ENCODE measurements at places on chromosomes 12 and 14. TPM values are rescaled to one million over a fixed set of nuclear protein-coding genes. Genes with fewer than 3 reads are reported as not detected.

KRT82 gene
- polyA plus RNA-seq = not detected

ABCB9 gene
- polyA plus RNA-seq = 0.99 TPM

CYP46A1 gene
- not detected for polyA plus RNA-seq

TMEM63C gene
- 0.28 TPM for polyA plus RNA-seq

RITA1 gene
- 27.4 TPM for polyA plus RNA-seq

SLC2A14 gene
- polyA plus RNA-seq = not detected

AICDA gene
- not detected for polyA plus RNA-seq

BCL11B gene
- polyA plus RNA-seq = 9.7 TPM

LBHD2 gene
- polyA plus RNA-seq = not detected

LMNTD1 gene
- polyA plus RNA-seq = not detected

ZDHHC22 gene
- polyA plus RNA-seq = not detected

SLC7A8 gene
- 0.51 TPM for polyA plus RNA-seq

YBX3 gene
- polyA plus RNA-seq = 40.5 TPM

MAGOHB gene
- 59.0 TPM for polyA plus RNA-seq

MYL6B gene
- polyA plus RNA-seq = 6.2 TPM

SLC10A1 gene
- polyA plus RNA-seq = not detected

MORN3 gene
- 6.5 TPM for polyA plus RNA-seq

CCDC175 gene
- polyA plus RNA-seq = not detected

PYM1 gene
- 80.8 TPM for polyA plus RNA-seq

TPPP2 gene
- not detected for polyA plus RNA-seq

TAS2R20 gene
- not detected for polyA plus RNA-seq

PPM1H gene
- not detected for polyA plus RNA-seq

PPP1R36 gene
- polyA plus RNA-seq = 0.25 TPM

CFAP54 gene
- 0.08 TPM for polyA plus RNA-seq
